ENCODE measurements at places on chromosomes 11 and 22. TPM values are rescaled to one million over a fixed set of nuclear protein-coding genes. Genes with fewer than 3 reads are reported as not detected.

The OR51E1 gene
- total RNA-seq: not detected

The OR51B2 gene
- total RNA-seq: not detected

The SEPTIN3 gene
- 0.51 TPM for total RNA-seq

The DEPDC7 gene
- 6.1 TPM for total RNA-seq

The OR51I1 gene
- total RNA-seq: 3.2 TPM

The MYRF gene
- 41.2 TPM for total RNA-seq

The LDHAL6A gene
- not detected for total RNA-seq

The MS4A4A gene
- 50.0 TPM for total RNA-seq

The SLC22A12 gene
- not detected for total RNA-seq

GRCh38 chr11:27018902-27019529 lies 21.6 kb upstream of the BBOX1 start:
- H3K27ac ChIP-seq: no peak overlapping the region
- no peak overlapping the region for H3K4me3 ChIP-seq
- H3K4me1 ChIP-seq: no peaks in the 10 kb centered on the region
- no peak for DNase-seq
- H3K27me3 ChIP-seq: peaks cover 4% of the 10 kb centered on the region
- no peaks in the 10 kb centered on the region for H3K36me3 ChIP-seq

- H3K36me3 ChIP-seq: no peaks in the 10 kb centered on the region
- H3K4me3 ChIP-seq: no peak overlapping the region
These were observed 9.7 kb downstream of the ZMAT5 start for GRCh38 chr22:29757096-29757495.

- H3K36me3 ChIP-seq: no peaks in the 10 kb centered on the region
- no peaks in the 10 kb centered on the region for H3K27me3 ChIP-seq
- peak overlapping the region; percentile 4 for H3K27ac ChIP-seq
- H3K4me1 ChIP-seq: peaks cover 54% of the 10 kb centered on the region
- H3K4me3 ChIP-seq: no peak overlapping the region
These were observed 48.3 kb downstream of the FAM83F start for GRCh38 chr22:40043081-40043480.

- no peak overlapping the region for H3K4me3 ChIP-seq
- H3K27ac ChIP-seq: no peak overlapping the region
- H3K4me1 ChIP-seq: no peaks in the 10 kb centered on the region
- no peaks in the 10 kb centered on the region for H3K36me3 ChIP-seq
- no peak for DNase-seq
These were observed 269.0 kb downstream of the ST3GAL4 start for GRCh38 chr11:126624506-126624905.

- no peak for DNase-seq
- no peaks in the 10 kb centered on the region for H3K36me3 ChIP-seq
- no peaks in the 10 kb centered on the region for H3K27me3 ChIP-seq
- H3K4me1 ChIP-seq: no peaks in the 10 kb centered on the region
- no peak overlapping the region for H3K4me3 ChIP-seq
These were observed 43.8 kb downstream of the MAP6 start for GRCh38 chr11:75625021-75625420.

- DNase-seq: no peak
- H3K4me1 ChIP-seq: no peaks in the 10 kb centered on the region
These were observed 3.4 kb downstream of the TIGD3 start for GRCh38 chr11:65357856-65358356.

DNA sequence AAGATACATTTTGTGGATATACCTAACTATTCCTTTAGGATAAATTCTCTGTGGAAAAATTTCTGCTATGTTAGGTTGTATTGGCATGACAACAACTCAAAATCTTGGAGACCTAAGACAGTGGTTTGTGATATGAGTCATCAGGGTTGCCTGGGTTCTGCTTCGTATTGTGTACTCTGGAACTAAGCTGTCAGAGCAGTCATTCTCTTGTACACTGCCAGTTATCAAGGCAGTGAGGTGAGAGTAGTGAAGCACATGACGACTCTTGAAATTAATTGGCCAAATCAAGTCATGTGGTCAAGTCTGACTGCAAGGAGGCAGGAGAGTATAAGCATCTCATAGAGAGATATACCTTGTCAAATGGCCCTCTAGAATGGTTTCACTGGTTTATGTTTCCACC lies 104.4 kb downstream of the FANCF start:
- no peak overlapping the region for H3K27ac ChIP-seq
- no peaks in the 10 kb centered on the region for H3K27me3 ChIP-seq
- H3K36me3 ChIP-seq: no peaks in the 10 kb centered on the region
- no peak overlapping the region for H3K4me3 ChIP-seq
- DNase-seq: no peak

DNA sequence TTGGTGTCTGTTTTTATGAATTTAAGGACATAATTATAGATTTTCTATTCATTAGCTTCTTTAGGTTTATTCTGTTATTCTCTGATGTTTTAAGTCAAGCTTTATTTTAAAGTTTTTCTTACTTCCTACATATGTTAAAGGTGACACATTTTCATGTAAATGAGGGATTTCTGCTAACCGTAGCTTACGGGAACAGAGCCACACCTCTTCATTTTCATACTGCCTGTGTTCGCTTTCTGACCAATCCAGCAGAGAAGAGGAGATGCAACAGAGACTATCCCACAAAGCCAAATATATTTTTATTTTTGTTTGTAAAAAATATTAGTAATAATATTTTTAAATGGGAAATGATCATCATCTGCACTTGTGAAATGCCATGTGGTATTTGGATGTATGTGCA lies 774.1 kb downstream of the BRD1 start:
- H3K4me3 ChIP-seq: no peak overlapping the region
- peaks cover 2% of the 10 kb centered on the region for H3K27me3 ChIP-seq
- H3K4me1 ChIP-seq: no peaks in the 10 kb centered on the region
- no peak overlapping the region for H3K27ac ChIP-seq
- no peaks in the 10 kb centered on the region for H3K36me3 ChIP-seq

- peak; percentile 25 for DNase-seq
- no peaks in the 10 kb centered on the region for H3K27me3 ChIP-seq
- no peak overlapping the region for H3K27ac ChIP-seq
- no peak overlapping the region for H3K4me3 ChIP-seq
These were observed 1.4 kb downstream of the PC start for GRCh38 chr11:66956689-66957290.

- peaks cover 6% of the 10 kb centered on the region for H3K36me3 ChIP-seq
- H3K4me3 ChIP-seq: no peak overlapping the region
- H3K27ac ChIP-seq: no peak overlapping the region
These were observed 5.7 kb upstream of the HINFP start for GRCh38 chr11:119115484-119116234.

Data from lung (tissue), 17 donors.